ENCODE measurements at places on chromosomes 1 and 21.

DNA sequence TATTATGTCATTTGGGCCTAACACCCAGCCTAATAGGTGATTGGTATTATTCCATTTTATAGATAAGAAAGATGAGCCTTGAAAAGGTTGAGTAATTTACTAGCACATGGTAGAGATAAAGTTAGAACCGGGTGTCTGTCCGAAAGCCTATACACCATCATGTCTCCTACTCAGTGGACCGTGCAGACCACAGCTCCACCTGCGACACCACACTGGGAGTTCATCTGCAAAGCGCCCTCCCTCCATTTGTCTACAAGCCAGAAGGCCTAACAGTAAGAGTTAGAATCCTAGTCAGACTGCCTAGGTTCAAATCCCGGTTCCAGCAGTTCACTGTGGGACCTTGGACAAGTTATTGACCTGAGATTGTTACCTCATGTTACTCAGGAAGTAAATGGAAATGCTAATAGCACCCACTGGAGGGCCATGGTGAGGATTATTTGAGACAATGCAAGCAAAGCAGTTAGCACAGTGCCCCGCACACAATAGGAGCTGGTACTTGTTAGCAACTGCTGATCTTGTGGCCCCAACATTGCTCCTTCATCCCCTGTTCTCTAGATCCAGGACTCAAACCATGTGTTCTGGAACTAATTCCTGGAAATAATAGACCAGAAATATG is 20.5 kb downstream of the ARMH1 start:
- no peak for DNase-seq

GRCh38 chr1:112704934-112705627 is 1.8 kb downstream of the RHOC start:
- DNase-seq = peak; percentile 80

DNA sequence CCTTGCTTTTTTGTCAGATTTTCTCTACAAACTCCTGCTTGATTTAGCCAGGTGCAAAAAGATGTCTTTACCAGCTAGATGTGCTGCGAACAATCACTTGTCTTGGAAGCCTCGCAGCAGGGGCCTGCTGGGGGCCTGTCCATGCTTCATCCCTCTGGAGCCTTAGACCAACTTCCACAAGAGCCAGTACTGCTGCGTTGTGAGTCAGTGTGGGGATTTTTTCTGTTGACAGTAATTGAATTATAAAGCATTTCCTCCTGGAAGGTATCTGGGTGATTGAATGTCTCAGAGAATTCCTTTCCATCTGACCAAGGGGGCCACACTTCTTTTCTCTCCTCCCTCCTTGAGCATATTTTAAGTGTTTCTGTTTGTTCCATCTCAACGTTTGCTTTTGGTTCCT is 40.4 kb upstream of the LDLRAP1 start:
- no peak for DNase-seq

DNA sequence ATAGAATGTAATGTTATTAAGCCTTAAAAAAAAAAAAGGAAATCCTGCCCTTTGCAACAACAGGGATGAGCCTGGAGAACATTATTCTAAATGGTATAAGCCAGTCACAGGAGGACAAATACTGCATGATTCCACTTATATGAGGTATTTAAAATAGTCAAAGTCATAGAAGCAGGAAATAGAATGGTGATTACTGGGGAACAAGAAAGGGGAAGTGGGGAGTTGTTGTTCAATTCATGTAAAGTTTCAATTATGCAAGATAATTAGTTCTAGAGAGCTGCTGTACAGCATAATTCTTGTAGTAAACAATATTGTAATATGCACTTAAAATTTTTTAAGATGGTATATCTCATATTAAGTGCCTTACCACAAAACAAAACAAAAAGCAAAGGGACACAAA is 13.2 kb downstream of the FCER1A start:
- DNase-seq = no peak

GRCh38 chr1:4653796-4654725 is at the start of gene AJAP1:
AJAP1 (plus strand) TSS chr1:4654609; CDS start chr1:4655426, 817 bp downstream.
- DNase-seq = no peak

- no peak for DNase-seq
These were observed 32.2 kb upstream of the GPR137B start for GRCh38 chr1:236110137-236110536.

DNA sequence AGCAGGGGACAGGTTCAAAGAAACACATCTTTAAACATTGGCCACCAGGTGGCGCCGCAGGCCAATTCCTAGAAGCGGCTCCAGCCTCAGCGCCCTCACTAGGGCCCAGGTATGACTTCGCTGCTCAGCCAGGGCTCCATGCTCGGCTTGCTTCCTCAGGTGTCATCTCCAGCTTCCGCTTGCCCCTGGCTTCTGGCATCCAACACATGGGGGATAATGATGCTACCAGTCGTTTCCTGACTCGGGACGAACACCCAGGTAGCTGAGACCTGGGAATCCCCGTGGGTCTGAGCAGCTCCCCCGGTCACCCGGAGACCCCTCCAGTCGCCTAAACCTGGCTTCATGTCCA is 8.5 kb upstream of the MEX3A start:
- DNase-seq = peak; percentile 73

- no peak for DNase-seq
These were observed 75.7 kb upstream of the WLS start for GRCh38 chr1:68308034-68308433.

DNA sequence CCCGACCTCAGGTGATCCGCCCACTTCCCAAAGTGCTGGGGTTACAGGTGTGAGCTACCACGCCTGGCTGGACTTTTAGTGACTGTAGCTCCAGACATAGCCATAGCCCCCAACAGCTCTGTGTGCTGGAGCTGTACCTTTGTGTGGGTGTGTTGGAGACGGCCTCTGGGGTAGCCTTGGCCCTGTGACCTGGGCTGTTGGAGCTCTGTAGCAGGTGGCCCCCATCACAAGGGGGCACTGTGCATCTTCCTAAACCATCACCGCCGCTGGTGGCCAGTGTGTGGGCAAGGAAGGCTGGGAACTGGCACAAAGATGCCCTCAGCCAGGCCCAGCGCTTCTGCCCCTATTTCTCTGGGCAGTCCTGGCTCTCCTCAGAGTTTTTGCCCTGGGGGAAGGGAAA is 38.4 kb upstream of the FOXO6 start:
- DNase-seq = no peak

DNA sequence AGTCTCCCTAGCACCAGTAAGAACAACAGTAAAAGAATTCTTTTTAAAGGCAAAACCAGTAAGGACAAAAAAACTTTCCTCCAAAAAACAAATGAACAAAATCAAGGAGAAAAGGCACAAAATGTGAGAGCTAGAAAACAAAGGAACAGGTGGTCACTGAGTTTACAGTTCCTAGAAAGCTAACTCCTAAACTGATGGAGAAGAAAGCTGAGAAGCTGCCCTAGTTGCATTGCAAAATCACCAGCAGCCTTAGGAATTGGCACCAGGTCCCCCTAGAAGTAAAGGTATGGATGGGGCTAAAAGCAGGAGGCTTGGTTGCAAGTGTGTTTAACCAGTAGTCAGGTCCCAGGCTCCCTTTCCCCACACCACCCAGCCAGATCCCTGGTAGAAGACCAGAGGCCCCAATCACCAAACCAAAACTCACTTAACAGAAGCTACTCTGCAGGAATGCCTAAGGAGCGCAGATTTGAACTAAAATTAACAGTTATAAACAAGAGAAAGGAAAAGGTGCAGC is 47.6 kb downstream of the RAB3GAP2 start:
- DNase-seq = no peak

- no peak for DNase-seq
These were observed 46.4 kb downstream of the NUAK2 start for GRCh38 chr1:205275133-205275532.

DNA sequence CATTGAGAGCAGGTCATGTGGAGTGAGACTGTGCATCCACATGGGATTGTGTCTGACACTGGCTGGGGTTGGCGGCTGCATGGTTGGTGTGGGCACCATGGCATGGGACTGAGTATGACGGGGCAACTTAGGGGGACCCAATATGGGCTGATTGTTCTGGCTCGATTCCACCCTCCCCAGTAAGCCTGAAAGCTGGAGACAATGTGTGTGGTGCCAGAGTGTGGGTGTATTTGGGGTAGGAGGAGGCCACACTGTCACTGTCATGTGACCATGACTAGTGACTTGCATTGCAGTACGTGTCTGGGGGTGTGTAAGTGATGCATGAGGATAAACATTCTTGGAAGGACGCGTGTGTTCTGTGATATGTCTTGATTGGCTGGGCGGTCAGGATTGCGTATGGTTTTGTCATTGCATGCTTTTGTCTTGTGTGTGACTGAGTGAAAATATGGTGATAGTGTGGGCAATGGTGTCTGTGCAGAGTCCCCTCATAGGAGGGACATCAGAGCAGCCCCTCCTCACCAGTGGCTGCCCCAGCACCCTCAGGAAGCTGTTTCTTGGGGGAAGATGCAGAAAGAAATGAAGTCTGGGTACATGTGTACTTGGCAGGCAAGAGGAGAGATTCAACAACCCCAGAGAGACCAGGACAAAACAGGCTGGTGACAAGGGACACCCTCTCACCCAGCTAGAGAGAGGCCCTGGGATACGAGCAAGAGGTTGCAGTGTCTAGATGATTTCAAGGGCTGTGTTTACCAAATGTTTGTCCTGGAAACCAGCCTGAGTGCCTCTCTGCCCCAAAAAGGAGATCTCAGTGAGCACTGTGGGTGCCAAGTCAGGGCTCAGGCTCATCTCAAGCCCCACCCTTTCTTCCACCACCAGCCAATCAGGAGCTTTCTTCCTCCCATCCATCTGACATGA is 36.3 kb downstream of the SDC3 start:
- no peak for DNase-seq

- no peak for DNase-seq
These were observed 26.9 kb upstream of the KCNE2 start for GRCh38 chr21:34336756-34337391.

- no peak for DNase-seq
These were observed 16.7 kb upstream of the PRDM15 start for GRCh38 chr21:41895643-41896493.

GRCh38 chr1:198713081-198713480 is 74.2 kb downstream of the PTPRC start:
- no peak for DNase-seq

- DNase-seq = no peak
These were observed 183.9 kb downstream of the C1orf94 start for GRCh38 chr1:34360574-34360973.

- no peak for DNase-seq
These were observed 20.5 kb downstream of the KCNC4 start for GRCh38 chr1:110230381-110231199.

DNA sequence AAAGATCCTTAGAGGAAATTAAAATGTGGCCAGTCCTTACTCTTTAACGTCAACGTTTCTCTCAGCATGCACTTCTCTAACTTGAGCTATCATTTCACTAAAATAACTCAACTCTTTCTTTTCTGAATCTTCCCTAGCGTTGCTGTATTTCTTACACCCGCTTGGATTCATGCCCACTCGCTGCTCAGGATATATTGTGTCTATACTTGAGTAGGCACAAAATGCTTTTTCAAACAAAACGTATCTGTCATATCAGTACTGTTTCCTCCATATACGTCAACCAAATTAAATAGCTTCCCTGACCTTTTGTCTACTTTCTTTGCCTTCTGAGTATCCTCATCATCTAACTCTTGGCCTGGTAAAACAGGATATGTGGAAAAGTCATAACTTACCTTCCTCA is 549.7 kb downstream of the SMYD3 start:
- DNase-seq = no peak

- DNase-seq = no peak
These were observed 10.7 kb upstream of the BSDC1 start for GRCh38 chr1:32404946-32405345.

GRCh38 chr1:44501047-44501890 is 96.2 kb downstream of the RNF220 start:
- no peak for DNase-seq

DNA sequence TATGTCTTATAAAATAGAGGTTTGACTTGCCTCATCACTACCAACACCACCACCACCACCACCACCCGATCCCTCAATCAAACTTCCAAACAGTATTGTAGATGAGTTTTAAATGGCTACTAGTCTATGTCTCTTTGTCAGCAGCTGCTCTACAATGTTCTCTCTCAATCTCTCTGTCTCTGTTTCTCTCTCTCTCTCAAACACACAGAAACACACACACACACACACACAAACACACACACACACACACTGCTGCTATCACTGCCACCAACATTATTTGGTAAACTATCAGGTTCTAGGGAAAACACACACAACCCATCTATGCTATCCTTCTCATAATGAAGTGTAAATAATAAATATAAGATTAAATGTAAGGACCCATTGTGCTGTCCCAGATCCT is 2.4 kb downstream of the TNFSF4 start:
- DNase-seq = no peak

DNA sequence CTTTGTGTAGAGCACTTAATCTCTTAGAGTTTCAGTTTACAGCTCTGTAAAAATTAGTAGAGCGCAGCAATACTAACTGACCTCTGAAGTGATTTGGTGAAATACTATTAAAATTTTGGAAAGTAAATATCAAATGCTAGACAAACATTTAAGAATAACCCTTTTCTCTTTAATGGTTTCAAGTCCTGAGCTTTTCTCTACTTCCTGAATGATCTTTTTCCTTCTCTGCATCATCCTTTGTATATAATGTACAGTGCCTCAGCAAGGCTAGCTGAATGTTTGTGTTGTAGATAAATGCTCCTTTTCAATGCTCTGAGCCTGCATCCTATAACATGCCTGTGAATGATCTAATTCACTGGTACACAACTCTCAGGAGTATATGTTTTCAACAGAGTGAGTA is 272.9 kb downstream of the ADGRL2 start:
- no peak for DNase-seq

DNA sequence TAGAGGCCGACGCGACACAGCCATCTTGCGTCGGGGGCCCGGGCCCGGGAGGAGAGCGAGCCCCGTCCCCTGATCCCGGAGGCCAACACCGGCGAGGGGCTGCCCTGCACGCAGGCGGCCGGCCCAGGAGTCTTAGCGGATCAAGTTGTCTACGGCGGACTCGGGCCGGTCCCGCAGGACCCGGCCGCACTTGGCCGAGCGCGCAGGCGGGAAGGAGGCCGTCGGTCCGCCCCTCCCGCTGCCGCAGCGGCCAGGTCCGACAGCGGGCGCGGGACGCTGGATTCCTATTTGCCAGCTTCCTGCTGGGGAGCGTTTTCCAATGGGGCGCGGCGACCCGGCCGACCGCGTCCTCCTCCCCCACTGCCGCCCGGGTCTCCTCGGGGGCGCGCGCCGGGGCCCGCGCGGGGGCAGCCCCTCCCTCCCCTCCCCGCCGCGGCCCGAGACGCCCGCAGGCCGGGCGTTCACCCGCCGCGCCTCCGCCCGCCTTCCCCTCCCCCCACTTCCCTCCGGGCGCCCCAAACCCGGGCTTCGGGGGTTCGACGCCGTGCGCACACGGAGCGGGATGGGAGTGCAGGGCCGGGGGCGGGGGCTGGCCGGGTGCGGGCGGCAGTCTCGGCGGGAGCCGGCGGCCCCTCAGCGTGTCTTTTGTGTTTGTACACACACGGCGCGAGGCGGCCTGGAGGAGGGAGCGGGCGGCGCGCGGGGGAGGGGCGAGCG is 517 bp upstream of the H3-3A start:
- no peak for DNase-seq

DNA sequence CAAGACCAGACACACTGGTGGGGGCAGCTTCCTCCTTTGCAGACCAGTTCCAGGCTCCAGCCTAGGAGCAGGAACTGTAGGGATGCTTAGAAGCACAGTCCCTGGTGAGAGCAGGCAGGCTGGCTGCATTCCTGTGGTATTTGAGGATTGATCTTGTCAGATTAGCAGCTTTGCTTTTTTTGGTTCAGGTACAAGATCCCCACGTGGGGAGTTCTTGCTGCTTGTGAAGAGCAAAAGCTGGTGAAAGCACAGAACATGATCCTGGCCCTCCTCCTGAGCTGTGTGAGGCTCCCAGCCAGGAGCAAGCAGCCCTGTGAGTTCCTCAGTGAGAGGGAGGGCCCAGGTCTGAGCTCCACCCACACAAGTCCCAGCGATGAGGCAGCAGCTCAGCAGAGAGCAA is 75.3 kb upstream of the ARTN start:
- DNase-seq = no peak

- no peak for DNase-seq
These were observed 92.0 kb downstream of the ETS2 start for GRCh38 chr21:38897532-38898421.

Data from HCT116 (cell line).